ENCODE measurements at places on chromosomes 4 and X. TPM values are rescaled to one million over a fixed set of nuclear protein-coding genes. Genes with fewer than 3 reads are reported as not detected.

The CYLC1 gene
- not detected for total RNA-seq

The TNIP2 gene
- total RNA-seq, result 56.0 TPM

The NALF2 gene
- total RNA-seq, result 0.28 TPM

DNA sequence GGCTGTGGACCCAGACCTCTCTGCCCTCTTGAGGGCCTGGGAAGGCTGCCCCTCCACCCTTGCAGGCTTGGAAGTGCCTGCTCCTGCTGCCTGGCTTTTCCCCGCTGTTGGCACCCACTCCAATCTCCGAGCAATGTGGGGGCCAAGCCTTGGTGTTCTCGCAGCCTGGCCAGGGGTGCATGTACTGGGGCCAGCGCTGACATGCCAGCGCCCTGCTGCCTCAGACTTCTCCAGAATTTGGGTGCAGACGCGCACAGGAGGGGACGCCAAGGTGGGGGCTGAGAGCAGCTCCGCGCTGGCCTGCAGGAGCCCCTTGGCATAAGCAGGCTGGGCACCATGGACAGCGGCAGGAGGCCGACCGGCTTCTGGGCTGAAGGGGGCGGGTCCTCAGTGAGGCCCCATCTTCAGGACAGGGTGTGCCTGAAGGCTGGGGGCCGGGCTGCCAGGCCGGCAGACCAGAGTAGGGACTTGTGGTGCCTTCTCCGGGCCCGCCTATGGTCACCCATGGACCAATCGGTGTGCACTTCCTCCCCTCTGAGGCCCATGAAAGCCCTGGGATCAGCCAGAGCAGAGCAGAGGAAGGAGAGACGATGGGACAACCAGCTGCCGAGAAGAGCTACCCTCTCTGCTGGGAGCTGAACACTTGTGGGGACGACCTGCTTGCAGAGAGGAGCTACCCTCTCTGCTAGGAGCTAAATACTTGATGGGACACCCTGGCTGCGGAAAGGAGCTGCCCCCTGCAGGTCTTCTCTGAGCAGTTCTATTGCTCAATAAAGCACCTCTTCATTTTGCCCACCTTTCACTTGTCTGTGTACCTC, 118.3 kb downstream of the DNAAF6 start:
- H3K4me3 ChIP-seq, result no peak overlapping the region
- no peaks in the 10 kb centered on the region for H3K4me1 ChIP-seq
- H3K36me3 ChIP-seq, result no peaks in the 10 kb centered on the region
- H3K27me3 ChIP-seq, result no peaks in the 10 kb centered on the region
- no peak for DNase-seq

GRCh38 chr4:73606465-73606974, 13.7 kb downstream of the RASSF6 start:
- no peak overlapping the region for H3K4me3 ChIP-seq
- no peaks in the 10 kb centered on the region for H3K4me1 ChIP-seq
- H3K27ac ChIP-seq, result no peak overlapping the region
- no peaks in the 10 kb centered on the region for H3K27me3 ChIP-seq
- no peaks in the 10 kb centered on the region for H3K36me3 ChIP-seq

- no peak overlapping the region for H3K27ac ChIP-seq
- no peaks in the 10 kb centered on the region for H3K27me3 ChIP-seq
- H3K36me3 ChIP-seq, result no peaks in the 10 kb centered on the region
Observed at GRCh38 chr4:83022724-83023450, 12.1 kb upstream of the COPS4 start.

- H3K4me1 ChIP-seq, result peaks cover 3% of the 10 kb centered on the region
- H3K36me3 ChIP-seq, result no peaks in the 10 kb centered on the region
- H3K27ac ChIP-seq, result peak within 1 kb of the TSS; percentile 59
Observed at GRCh38 chr4:67558493-67558892, at the start of gene STAP1. TSS of gene STAP1 (plus strand) at chr4:67558727. CDS start at chr4:67558810, 83 bp downstream.

GRCh38 chrX:7294483-7294882, 146.5 kb upstream of the PUDP start:
- H3K27me3 ChIP-seq, result no peaks in the 10 kb centered on the region
- no peak overlapping the region for H3K4me3 ChIP-seq
- no peak overlapping the region for H3K27ac ChIP-seq
- no peaks in the 10 kb centered on the region for H3K4me1 ChIP-seq
- no peak for DNase-seq

Measured in naive thymus-derived CD4-positive, alpha-beta T cell (primary cell).